Activated naive CD8-positive, alpha-beta T cell treated with anti-CD3 and anti-CD28 coated beads, Interleukin-2, amount 10 ng/mL, durations not matched to agents 7 days and 5 days (primary cell): ENCODE measurements at places on chromosomes 11 and 22. TPM values are rescaled to one million over a fixed set of nuclear protein-coding genes. Genes with fewer than 3 reads are reported as not detected.

GRCh38 chr22:28951969-28952521 lies 68.7 kb downstream of the ZNRF3 start:
- H3K27ac ChIP-seq: no peak overlapping the region
- peaks cover 4% of the 10 kb centered on the region for H3K36me3 ChIP-seq
- no peak for DNase-seq
- H3K27me3 ChIP-seq: peaks cover 82% of the 10 kb centered on the region

- no peak overlapping the region for H3K27ac ChIP-seq
- DNase-seq: no peak
- H3K4me3 ChIP-seq: no peak overlapping the region
- peaks cover 23% of the 10 kb centered on the region for H3K27me3 ChIP-seq
Measured at GRCh38 chr11:44017443-44018126, 30.2 kb upstream of the ACCSL start.

DNA sequence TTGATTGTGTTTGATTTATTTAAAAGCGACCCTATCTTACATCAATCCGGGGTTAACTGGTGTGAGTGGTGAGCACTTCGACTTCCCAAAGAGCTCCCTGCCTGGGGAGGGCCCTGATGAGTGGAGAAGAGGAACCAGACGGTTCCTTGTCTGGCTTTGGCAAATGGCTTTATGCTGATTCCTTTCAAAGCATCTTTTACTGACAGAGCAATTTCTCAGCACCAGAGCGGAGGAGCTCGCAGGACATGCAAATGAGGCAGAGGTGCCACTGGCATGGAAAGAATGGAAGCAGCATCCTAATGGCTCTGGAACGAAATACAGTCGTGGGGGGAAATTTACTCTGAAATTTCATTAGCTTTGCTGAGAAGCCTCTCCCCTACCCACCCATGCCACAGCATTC lies 410.9 kb upstream of the B3GAT1 start:
- no peak overlapping the region for H3K27ac ChIP-seq
- no peaks in the 10 kb centered on the region for H3K36me3 ChIP-seq
- DNase-seq: no peak
- peaks cover 11% of the 10 kb centered on the region for H3K27me3 ChIP-seq

- no peak for DNase-seq
- no peaks in the 10 kb centered on the region for H3K36me3 ChIP-seq
- peaks cover 2% of the 10 kb centered on the region for H3K27me3 ChIP-seq
- H3K27ac ChIP-seq: no peak overlapping the region
- no peak overlapping the region for H3K4me3 ChIP-seq
- H3K4me1 ChIP-seq: no peaks in the 10 kb centered on the region
Measured at GRCh38 chr22:23553924-23554870, 25.9 kb downstream of the IGLL1 start.

DNA sequence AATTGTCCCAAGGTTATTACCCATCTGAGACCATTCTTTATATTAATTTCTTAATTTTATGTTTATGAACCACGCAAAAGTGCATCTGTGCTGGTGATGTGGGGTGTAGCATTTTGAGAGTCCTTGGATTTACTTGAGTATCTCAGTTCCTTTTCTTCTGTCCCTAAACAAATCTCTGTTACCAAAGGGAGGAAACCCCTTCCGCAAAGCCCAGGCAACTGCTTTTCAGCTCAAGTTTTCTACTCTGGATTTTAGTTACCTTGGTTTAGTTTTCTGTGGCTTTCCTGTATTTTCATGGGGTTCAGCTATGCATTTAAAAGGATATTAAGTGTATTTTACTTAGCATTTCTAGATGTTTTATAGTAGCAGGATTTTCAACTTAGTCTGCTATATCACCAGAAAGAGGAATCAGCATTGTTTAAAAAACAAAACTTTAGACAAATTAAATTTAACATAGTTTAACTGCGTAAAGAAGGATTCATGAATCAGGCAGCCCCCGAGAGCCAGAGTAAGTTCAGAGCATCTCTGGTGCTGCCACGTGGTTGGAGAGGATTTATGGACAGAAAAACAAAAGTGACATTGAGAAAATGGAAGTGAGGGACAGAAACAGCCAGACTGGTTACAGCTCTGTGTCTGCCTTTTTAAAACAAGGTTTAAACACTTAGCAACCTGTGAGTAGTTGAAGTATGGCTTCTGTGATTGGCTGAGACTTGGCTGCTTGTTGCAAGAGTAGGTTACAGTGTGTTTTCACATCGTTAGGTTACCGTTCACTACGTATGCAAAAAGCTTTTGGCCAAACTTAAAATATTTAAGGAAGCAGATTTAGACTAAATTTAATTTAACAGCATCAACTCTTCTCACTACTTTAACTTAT lies 9.6 kb downstream of the ADM start:
- DNase-seq: no peak
- no peaks in the 10 kb centered on the region for H3K36me3 ChIP-seq
- H3K4me1 ChIP-seq: peaks cover 9% of the 10 kb centered on the region
- H3K4me3 ChIP-seq: peak overlapping the region; percentile 5

DNA sequence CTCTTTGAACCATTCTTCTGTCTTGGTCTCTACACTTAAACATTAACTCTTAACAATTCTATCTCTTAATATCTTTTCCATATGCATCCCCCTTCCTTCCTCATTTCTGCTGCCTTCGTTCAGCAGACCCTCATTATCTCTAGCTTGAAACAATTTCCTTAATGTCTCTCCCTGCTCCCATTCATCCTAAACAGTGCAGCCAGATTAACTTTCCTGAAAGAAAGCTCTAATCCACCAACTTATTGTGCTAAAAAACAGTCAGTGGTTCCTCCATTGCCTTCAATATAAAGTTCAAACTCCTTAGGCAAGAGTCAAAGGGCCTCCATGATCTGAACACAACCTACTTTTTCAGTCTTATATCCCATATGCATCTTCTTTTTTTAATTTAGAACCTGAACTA lies 42.5 kb downstream of the SOX6 start:
- no peak overlapping the region for H3K27ac ChIP-seq
- H3K36me3 ChIP-seq: no peaks in the 10 kb centered on the region
- no peaks in the 10 kb centered on the region for H3K27me3 ChIP-seq
- no peak for DNase-seq
- H3K4me3 ChIP-seq: no peak overlapping the region

- no peaks in the 10 kb centered on the region for H3K27me3 ChIP-seq
- H3K4me1 ChIP-seq: peaks cover 5% of the 10 kb centered on the region
- no peak for DNase-seq
- no peak overlapping the region for H3K27ac ChIP-seq
- H3K4me3 ChIP-seq: no peak overlapping the region
Measured at GRCh38 chr22:46947516-46948257, 185.2 kb downstream of the TBC1D22A start.

- H3K4me1 ChIP-seq: peaks cover 11% of the 10 kb centered on the region
- no peak for DNase-seq
- peaks cover 15% of the 10 kb centered on the region for H3K27me3 ChIP-seq
- no peak overlapping the region for H3K4me3 ChIP-seq
- no peaks in the 10 kb centered on the region for H3K36me3 ChIP-seq
- H3K27ac ChIP-seq: no peak overlapping the region
Measured at GRCh38 chr22:22110548-22111266, 128.1 kb upstream of the TOP3B start.

GRCh38 chr11:109970516-109971183 lies 122.5 kb upstream of the ZC3H12C start:
- peaks cover 15% of the 10 kb centered on the region for H3K4me1 ChIP-seq
- H3K27ac ChIP-seq: peak overlapping the region; percentile 68
- peak overlapping the region; percentile 50 for H3K4me3 ChIP-seq
- DNase-seq: no peak

GRCh38 chr11:45843158-45843924 lies 3.9 kb upstream of the CRY2 start:
- peaks cover 19% of the 10 kb centered on the region for H3K27me3 ChIP-seq
- peak overlapping the region; percentile 75 for H3K4me3 ChIP-seq
- no peaks in the 10 kb centered on the region for H3K36me3 ChIP-seq
- peaks cover 27% of the 10 kb centered on the region for H3K4me1 ChIP-seq

GRCh38 chr22:37231406-37232139 lies 12.5 kb downstream of the RAC2 start:
- peaks cover 64% of the 10 kb centered on the region for H3K36me3 ChIP-seq
- H3K27me3 ChIP-seq: no peaks in the 10 kb centered on the region
- H3K27ac ChIP-seq: peak overlapping the region; percentile 99
- peak; percentile 67 for DNase-seq

DNA sequence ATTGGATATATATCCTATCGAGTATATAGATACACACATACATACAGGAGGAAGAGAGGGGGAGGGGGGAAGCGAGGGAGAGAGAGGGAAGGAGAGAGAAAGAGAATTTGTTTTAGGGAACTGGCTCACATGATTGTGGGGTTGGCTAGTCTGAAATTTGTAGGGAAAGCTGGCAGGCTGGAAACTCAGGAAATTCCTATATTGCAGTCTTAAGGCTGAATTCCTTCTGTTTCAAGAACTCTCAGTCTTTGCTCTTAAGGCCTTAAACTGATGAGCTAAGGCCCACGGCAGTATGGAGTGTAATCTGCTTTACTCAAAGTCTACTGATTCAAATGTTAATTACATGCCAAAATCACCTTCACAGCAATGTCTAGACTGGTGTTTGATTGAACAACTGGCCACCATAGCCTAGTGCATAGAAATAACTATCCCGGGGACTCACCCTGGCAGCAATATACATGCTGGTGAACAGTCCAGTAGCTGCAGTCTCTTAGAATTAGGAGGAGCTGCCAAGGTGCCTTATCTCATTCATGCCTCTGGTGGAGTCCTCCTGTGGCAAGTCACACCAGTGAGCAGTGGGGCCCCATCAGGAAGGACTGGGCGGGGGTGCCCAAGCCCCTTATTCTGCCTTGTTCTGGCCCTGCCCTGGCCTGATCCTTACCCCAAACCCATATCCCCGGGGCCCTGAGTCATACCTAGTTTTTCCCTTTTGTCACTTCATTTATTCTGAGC lies 59.7 kb upstream of the AMPD3 start:
- no peak for DNase-seq
- H3K36me3 ChIP-seq: no peaks in the 10 kb centered on the region

GRCh38 chr11:76339221-76339620 lies 41.7 kb downstream of the THAP12 start:
- H3K27ac ChIP-seq: peak overlapping the region; percentile 22
- H3K4me3 ChIP-seq: no peak overlapping the region
- H3K4me1 ChIP-seq: peaks cover 16% of the 10 kb centered on the region
- no peaks in the 10 kb centered on the region for H3K36me3 ChIP-seq

DNA sequence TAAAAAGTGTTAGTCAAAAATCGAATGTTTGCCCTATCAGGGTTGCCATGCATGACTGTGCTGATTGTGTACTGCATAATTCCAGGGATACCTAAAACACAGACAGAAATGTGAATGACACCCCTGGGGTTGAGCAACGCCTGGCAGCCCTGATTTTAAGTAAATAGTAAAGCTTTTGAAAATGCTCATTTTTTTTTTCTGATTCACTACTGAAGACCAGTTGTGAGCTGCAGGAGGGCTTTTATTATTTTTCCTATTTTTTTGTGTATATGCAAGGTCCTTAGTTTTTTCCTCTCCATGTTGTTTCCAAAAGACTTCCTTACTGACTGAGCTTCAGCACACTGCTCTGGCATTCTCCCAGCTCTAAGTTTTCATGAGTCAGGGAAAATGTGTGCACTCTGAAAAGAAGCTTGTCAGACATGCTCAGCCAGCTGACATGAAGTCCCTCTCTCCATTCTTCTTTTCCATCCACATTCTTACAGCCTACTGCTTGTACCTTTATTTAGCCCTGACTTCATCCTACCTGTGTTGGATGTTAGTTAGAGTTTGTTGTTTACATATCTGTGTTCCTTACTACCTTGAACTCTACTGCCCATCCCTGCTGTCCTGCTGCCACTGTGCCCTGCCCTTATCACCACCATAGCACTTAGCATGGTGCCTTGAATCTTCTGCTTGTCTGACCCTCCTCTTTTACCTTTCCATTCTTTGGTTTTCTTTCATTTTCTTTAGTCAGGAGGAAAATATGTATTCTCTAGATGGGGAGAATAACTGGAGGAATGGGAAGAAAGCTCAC lies 79.5 kb downstream of the HORMAD2 start:
- DNase-seq: no peak
- H3K4me3 ChIP-seq: peak overlapping the region; percentile 6
- H3K4me1 ChIP-seq: peaks cover 44% of the 10 kb centered on the region
- H3K36me3 ChIP-seq: peaks cover 37% of the 10 kb centered on the region
- peak overlapping the region; percentile 86 for H3K27ac ChIP-seq

- H3K27ac ChIP-seq: no peak overlapping the region
- H3K4me1 ChIP-seq: no peaks in the 10 kb centered on the region
- no peak for DNase-seq
- peaks cover 14% of the 10 kb centered on the region for H3K27me3 ChIP-seq
- no peaks in the 10 kb centered on the region for H3K36me3 ChIP-seq
Measured at GRCh38 chr11:20032577-20033260, 127.6 kb downstream of the DBX1 start.

DNA sequence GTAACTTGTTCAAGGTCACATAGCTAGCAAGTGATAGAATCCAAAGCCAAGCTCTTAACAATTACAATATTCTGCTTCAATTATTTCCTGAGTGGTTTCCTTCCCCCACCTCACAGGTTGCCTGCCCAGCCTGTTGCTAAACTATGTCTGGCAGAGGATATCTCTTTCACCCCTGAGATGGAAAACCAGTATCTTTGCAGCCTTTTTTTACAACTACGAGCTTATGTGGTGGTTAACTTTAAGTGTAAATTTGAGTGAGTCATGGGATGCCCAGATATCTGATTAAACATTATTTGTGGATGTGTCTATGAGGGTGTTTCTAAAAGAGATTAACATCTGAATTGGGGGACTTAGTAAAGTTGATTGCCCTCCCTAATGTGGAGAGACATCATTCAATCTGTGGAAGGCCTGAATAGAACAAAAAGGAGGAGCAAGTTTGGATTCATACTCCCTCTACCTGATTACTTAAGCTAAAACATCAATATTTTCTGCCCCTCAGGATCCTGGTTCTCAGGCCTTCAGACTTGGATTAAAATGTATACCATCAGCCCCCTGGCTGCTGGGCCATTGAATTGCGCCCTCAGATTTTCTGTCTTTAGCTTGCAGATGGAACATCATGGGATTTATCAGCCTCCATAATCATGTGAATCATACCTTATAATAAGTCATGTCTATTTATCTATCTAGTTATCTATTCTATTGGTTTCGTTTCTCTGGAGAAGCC lies 911.9 kb downstream of the METTL15 start:
- no peak overlapping the region for H3K4me3 ChIP-seq
- no peaks in the 10 kb centered on the region for H3K27me3 ChIP-seq
- H3K27ac ChIP-seq: no peak overlapping the region

DNA sequence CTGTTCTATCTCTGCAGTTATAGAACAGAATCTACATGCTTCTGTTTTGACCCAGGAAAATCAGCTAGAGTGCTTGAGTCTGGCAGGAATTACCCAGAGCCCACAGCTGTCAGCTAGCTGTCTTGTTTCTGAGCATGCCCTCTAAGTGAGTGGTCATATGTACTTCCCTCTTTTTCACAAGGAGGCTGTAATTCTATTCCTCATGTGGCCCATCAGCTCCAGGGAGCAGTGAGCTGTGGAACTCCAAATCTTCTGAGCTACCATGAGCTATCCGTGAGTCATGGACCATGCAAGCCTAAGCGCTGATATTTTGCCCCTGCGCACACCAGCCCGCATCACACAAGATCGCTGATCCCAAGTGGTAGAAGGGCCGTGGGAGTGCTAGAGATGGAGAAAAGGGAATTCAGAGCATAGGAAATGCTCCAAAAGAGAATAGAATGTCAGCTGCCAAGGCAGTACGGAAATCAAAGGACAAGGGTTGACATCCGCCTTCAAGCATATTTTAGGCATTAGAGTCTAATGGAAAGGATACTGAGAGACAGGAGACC lies 5.4 kb downstream of the FJX1 start:
- no peaks in the 10 kb centered on the region for H3K4me1 ChIP-seq
- no peaks in the 10 kb centered on the region for H3K36me3 ChIP-seq
- H3K27ac ChIP-seq: no peak overlapping the region
- no peak overlapping the region for H3K4me3 ChIP-seq

LDLRAD3 gene
- total RNA-seq: not detected

VPREB1 gene
- total RNA-seq: not detected

FAM180B gene
- total RNA-seq: not detected

TRIM48 gene
- not detected for total RNA-seq

SYTL2 gene
- total RNA-seq: 28.7 TPM

PVALB gene
- total RNA-seq: not detected

OTOG gene
- not detected for total RNA-seq

KRTAP5-7 gene
- total RNA-seq: not detected
